Retina (tissue), 1 donor: ENCODE measurements at places on chromosomes 12 and 14.
A peak's percentile ranks its signal among the peaks of the same experiment; 100 is the strongest.

GRCh38 chr12:40225984-40226602 lies 1.3 kb downstream of the LRRK2 start:
- no peak for DNase-seq

GRCh38 chr12:810671-811415 lies 58.5 kb downstream of the WNK1 start:
- DNase-seq: peak; percentile 57

GRCh38 chr12:22018860-22019259 lies 27.2 kb upstream of the CMAS start:
- DNase-seq: no peak

- DNase-seq: no peak
Measured at GRCh38 chr12:58087423-58088127, 146.2 kb downstream of the ATP23 start.

- DNase-seq: no peak
Measured at GRCh38 chr14:32366256-32366879, 37.3 kb downstream of the AKAP6 start.

GRCh38 chr12:1398673-1399072 lies 195.7 kb downstream of the FBXL14 start:
- DNase-seq: no peak
